ENCODE measurements at places on chromosomes 13 and 19.

DNA sequence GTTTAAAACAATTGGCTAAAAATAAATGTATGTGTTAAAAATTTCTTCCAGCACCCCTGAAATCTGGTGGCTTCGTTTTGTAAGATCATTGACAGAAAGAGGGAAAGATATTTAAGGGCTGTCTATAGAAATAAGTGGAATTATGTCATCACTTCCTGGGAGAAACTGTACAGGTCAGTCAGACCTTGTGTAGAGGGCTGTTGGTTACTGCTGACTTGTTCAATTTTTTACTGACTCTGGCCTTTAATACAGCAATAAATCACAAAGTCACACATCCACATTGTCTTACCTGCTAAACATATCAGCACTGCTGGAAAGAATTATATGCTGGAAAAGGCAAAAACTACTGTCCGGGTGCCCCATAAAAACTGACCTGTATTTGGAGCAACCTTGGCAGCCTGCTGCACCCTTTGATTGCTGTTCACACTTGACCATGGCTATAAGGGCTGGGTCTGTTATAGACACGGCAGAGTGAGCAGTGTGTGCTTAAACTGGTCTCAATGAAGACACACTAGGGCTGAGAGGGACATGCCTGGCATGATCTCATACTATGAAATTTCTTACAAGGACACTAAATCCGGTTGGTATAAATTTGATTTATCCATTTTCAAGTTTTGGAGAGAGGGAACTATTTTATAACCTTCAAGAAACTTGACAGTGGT, 162.1 kb downstream of the NHLRC3 start:
- no peak for DNase-seq

DNA sequence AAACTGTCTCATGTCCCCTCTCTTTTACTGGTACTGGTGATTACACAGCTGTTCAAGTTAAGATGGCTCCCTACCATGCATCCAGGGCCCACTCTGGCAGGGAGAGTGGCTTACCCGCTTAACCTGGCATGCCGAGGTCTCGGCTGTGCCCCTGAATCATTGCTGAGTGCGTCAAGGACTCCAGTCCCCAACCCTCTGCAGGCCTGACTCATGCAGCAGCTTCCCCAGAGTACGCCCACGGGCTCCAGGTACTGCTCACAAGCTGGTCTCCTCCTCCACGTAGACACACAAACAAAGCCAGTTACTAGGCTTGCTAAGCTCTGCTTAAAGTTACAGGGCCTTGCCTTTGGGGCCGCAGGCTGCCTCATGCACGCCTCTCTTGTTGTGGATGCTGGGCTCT, 447.4 kb downstream of the COG6 start:
- no peak for DNase-seq

DNA sequence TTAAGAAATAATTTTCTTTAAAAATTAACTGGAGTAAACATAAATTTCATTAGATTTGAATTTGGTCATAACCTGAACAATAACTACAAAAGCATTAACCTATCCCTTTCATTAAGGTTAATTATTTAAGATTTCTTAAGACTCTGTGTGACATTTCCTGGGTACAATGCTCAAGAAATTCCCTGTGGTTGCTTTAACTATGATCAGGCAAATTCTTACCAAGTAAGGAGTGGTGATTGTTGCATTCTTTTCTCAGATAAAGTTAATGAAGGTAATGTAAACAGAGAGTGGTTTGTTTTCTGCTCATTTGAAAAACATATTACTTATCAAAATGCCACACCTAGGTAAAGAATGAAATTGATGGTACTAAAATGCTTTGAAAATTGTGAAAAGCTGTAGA, 114.8 kb upstream of the MIR17HG start:
- DNase-seq: no peak

DNA sequence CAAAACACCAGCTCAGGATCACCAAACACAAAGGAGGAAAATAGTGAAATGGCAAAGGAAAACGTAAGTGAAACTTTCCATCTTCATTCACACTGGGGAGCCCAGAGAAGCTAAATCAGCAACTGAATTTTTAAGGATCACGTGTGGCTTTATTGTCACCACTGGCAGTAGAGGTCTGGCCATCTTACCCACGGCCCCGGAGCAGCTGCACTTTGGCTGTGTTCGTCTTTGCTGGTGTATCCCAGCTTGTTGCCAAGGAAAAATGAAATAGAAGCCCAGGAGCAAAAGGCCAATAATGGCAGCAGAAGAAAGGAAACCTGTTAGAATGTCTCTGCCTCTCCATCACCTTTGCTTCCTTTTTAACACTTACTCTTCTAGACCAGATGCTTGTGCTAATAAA, 274.7 kb downstream of the FOXO1 start:
- DNase-seq: no peak

All from stimulated activated CD8-positive, alpha-beta memory T cell treated with anti-CD3 and anti-CD28 coated beads, Interleukin-2, amount 100 ng/mL, for 1 hour (primary cell).